ENCODE measurements at places on chromosomes 3 and 15.
A peak's percentile ranks its signal among the peaks of the same experiment; 100 is the strongest.

- no peak for DNase-seq
Observed at GRCh38 chr15:86894269-86894668, 814.6 kb downstream of the AGBL1 start.

DNA sequence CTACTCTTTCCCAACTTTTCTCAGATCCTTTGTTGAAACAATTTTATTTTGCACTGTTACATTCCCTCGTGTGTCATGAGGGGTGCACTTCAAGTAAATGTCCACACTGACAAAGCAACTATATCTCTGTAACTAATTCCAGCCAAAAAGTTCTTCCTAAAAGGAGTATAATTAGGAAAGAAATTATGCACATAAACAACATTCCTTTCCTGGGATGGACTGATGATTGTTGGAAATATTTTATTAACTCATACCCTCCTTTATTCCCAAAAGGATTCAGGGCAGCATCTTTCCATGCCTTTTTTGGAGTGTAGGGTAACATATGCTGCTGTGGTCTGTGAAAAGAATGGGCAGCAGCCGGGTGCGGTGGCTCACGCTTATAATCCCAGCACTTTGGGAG lies 426.1 kb upstream of the THBS1 start:
- DNase-seq, result no peak

DNA sequence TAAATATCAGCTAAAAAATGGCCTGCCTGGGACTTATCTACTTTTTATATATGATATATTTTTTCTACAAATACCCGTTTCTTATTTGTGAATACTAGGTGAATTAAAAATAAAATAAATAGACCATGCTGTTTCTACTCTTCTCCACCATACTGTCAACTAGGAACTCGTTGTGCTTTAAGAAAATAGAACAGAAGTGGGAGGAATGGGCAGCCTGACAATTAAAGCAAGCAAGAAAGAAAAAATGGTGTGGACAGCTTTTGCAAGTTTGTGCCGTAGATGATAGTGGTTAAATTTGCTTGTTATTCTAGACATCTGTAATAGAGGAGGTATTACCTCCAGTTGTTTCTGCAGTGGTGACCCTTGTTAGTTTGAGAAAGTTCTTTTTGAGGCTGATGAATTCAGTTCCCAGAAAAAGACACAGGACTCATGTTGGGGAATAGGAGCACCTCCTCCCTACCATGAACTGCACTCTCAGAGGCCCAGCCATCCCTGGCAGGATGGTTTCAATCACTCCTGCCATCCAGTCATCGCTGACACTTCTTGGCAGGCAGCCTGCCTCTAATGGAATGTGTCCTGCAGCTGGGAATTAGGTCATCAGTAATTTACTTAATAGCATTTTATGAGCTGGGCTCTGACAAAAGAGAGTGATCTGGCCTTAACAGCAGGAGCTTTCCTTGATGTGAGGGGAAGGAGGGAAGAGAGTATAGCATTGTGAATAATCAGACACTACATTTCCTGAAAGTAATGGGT lies 105.0 kb upstream of the GAP43 start:
- peak; percentile 70 for DNase-seq

GRCh38 chr3:190543671-190544070 lies 29.8 kb downstream of the IL1RAP start:
- no peak for DNase-seq

DNA sequence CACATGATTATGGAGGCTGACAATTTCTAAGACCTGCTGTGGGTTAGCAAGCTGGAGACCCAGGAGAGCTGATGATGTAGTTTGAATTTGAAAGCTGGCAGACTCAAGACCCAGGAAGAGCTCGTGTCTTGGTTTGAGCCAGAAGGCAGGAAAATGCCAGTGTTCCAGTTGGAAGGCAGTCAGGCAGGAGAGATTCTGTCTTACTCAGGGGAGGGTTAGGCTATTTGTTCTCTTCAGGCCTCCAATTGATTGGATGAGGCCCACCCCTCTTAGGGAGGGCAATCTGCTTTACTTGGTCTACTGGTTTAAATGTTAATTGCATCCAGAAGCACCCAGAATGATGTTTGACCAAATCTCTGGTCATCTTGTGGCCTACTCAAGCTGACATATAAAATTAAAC lies 40.4 kb upstream of the IGF2BP2 start:
- no peak for DNase-seq

GRCh38 chr15:60574801-60575631 lies 96.1 kb upstream of the ICE2 start:
- DNase-seq, result no peak

DNA sequence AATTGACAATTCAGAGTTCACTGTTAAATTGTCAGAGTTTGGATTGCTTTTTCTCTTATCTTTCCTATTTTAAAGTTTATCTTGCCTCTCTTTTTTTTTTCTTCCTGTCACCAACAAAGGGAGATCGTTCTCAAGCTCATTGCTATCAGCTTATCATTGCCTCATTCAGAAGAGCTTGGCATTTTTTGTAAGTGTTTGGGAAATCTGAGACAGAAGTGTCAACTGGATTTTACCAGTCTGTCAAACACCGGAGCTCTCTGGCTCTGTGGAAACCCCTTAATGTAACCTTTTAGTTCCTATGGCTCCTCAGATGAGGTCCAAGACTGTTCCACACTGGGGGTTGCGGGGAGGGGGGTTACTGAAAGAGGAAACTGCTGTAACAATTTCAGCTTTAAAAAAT lies 10.6 kb upstream of the TFG start:
- DNase-seq, result no peak

DNA sequence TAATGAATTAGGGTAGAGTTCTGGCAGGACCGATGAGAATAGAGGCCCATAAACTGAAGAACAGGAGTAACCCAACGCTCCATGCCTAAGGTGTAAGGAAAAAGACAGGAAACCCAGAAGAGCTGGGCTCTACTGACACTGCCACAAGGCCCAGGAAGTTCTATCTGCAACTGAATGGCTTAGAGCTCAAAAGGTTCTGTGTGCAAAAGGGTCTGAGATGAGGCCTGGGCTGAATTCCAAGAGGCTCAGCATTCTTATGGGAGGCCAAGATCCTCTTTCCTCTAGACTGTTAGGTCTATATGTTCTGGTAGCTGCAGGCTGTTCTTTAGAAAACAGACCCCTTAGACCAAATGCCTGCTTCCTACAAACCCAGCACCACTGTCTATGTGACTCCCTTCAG lies 30.5 kb upstream of the PRSS50 start:
- DNase-seq, result no peak

DNA sequence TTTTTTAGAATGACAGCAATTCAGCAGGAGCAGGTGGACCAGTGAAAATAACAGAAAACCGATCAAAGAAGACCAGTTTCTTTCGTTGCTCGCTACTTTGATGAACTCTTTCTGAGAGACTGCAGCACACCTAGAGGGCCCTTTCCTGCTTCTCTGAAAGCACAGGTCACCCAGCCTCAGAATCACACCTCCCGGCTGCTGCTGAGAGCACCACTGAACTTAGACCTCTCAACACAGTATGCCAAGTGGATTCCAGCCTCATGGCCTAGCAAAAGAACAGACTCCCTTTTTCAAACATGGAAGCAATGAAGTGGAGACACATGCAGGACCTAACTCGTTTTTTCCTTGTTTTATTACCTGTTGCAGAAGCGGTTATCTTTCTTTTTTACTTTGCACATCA lies 13.9 kb upstream of the APH1B start:
- DNase-seq, result no peak

GRCh38 chr15:66634540-66634939 lies 67.5 kb upstream of the SMAD6 start:
- DNase-seq, result no peak

DNA sequence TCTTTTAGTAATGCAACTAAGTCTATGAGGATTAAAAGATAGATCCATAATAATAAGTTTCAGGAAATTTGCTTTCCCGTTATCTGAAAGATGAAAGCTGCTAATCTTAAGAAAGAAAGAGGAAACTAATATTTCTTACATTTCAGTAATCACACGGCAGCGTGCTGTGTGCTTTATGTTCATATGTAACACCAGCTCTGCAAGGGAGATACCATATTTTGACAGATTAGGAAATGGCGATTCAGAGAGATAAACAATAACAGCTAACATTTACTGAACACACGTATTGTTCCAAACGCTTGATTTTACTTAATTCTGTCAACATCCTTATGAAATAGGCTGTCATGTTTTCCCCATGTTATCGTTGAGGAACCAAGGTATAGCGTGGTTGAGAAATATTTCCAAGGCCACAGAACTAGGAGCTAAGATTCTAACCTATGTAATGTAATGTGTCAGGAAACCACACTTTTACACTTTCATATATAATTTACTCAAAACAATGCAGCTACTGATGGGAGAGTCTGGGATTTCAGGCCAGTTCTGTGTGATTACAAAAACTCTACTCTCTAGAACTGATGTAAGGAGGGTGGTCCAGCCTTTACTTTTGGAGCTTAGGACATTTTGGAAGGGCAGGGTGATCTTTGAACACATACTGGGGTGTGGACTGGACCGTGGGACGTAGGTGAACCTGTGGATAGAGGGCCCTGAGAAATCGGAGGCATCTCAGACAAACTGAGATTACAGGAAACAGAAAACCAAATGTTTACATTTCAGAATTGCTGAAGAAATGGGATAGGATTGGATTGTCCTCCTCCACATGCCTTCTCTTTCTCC lies 100.6 kb downstream of the IL1RAP start:
- no peak for DNase-seq

DNA sequence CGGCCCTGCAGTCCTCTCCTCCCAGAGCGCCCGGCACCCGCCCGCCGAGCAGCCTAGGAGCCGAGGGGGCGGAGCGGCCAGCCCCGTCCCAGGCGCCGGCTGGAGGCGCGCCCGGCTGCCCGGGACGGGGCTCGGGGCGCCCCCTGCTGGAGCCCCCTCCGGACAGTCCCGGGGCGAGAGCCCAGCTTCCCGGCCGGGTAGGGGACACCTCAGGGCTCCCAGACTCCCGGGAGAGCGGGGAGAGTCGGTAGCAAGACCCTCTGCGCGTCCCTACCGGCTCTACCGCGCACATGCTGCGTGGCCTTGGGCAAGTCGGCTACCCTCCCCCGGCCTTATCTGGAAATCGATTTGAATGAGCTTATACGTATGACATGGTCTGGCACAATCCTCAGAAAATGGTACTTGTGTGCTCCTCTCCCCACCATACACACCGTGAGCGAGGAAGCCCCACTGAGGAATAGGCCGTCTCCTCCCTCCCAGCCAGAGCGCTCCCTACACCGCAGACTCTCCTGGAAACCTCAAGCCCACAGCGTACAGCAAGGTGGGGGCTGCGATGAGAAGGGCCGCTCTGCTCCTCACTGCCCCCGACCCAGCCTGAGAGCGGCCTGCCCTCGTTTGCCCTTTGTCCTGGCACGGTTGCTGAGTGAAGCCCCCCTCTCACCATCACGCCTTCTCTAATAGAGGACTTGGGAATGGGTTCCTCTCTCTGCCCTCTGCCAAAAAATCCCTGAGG lies at the start of gene DAPK2:
DAPK2 (minus strand) TSS at position 65 of the 733 bp plus-strand sequence. CDS start 6,224 bp downstream, outside the sequence.
- peak; percentile 64 for DNase-seq

GRCh38 chr3:111610189-111610588 lies 15.0 kb upstream of the ZBED2 start:
- DNase-seq, result no peak

- no peak for DNase-seq
Observed at GRCh38 chr3:187079090-187080022, 59.9 kb downstream of the RPL39L start.

DNA sequence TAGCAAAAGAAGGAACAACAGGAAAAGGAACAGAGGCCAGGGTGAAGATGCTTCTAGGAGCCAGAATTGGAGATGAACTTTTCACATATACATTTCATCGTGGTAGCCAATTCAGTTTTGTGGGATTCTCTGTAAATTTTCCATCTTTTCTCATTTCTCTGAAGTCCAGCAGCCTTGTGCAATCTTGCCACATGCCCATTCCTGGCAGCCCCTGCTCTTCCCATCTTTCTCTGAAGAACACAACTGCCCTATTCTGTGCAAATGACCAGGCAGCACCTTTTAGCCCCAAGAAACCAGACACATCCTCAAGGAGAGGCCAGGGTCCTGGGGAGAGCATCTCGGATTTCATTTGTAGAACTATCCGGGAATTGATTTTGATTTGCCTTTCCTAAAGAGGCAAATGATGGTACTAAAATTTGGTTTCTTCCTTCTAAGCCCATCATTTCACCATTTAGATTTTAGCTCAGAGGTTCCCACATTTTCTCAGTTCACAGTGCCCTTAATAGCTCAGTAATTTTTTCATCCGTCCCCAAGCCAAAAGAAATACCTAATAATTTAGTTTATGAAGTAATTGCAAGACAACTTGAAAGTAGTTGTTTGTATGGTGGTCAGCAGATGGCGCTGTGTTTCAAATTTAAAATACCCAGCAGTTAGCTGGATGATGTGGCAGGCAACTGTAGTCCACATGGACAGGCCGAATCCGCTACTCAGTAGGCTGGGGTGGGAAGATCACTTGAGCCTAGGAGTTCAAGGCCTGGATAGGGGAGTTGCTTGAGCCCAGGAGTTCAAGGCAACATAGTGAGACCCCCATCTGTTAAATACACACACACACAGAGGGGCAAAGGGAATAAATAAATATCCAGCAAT lies 61.3 kb upstream of the ACKR4 start:
- peak; percentile 69 for DNase-seq

- no peak for DNase-seq
Observed at GRCh38 chr3:107657971-107658370, 135.2 kb downstream of the BBX start.
